Chondrocyte (in vitro differentiated cells): ENCODE measurements at places on chromosomes 7 and 10.
A peak's percentile ranks its signal among the peaks of the same experiment; 100 is the strongest.

GRCh38 chr7:25894902-25895791 is 256.9 kb upstream of the NFE2L3 start:
- no peak for DNase-seq

GRCh38 chr10:86342111-86342863 is 24.3 kb downstream of the GRID1 start:
- peak; percentile 47 for DNase-seq

DNA sequence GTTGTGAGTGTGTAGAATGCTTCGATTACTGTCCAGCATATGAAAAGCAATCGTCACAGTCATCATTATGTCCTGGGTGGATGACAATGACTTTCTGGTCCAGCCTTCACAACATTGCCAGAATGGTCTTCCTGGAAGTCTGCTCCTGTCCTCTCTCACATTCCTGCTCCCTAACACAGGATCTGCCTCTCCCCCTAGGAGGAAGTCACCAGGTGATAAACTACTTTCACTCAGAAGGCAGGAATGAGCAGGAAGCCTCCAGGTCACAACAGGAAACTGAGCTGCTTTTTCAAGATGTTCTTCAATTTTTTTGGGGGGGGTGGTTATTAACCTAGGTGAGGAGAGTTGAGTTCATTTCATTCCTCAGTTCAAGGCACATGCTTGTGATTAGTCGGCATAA is 13.6 kb upstream of the GPNMB start:
- no peak for DNase-seq

DNA sequence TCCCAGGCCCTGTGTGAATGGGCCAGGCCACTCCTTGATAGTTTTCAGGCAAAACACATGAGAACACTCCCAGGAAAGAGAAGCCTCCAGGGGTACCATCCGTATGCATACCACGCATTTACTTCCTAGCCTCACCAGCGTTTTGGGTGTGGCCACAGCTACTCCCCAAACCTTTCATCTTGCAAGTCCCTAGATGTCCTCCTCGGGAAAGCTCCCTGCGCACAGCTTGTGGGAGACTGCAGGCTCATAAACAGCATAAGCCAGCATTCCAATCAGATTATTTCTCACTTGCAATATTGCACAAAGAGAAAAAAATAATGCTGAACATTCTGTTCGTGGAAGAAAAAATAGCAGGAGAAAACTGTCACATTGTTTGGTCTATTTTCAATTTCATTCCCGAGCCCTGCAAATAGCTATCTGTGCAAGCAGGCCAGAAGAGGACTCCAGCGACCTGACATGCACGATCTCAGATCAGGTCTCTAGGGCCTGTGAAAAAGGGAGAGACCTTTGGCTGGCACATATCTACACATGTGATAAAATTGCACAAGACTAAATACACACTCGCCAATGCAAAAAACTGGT is 175.6 kb downstream of the PLXNA4 start:
- DNase-seq: no peak

GRCh38 chr7:83832009-83832408 is 183.1 kb upstream of the SEMA3E start:
- DNase-seq: no peak

DNA sequence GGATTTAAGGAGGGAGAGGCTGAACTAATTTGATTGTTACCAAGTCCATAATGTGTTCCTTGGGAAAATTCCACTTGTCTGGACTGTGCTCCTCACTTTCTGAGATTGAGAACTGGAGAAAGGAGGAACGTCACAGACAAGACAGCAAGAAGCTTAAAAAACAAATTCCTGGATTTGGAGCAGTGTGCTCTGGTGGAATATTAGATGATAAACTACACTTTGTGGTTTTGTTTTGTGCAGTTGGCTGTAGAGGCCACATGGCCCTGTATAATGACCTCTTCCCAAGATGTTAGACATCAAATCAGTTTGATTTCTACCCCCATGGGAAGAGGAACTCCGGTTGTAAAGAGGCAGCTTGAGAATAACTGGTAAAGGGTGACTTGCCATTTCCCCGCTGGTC is 421.3 kb upstream of the GALNT17 start:
- DNase-seq: no peak

GRCh38 chr10:66656499-66656898 is 269.3 kb upstream of the LRRTM3 start:
- no peak for DNase-seq

DNA sequence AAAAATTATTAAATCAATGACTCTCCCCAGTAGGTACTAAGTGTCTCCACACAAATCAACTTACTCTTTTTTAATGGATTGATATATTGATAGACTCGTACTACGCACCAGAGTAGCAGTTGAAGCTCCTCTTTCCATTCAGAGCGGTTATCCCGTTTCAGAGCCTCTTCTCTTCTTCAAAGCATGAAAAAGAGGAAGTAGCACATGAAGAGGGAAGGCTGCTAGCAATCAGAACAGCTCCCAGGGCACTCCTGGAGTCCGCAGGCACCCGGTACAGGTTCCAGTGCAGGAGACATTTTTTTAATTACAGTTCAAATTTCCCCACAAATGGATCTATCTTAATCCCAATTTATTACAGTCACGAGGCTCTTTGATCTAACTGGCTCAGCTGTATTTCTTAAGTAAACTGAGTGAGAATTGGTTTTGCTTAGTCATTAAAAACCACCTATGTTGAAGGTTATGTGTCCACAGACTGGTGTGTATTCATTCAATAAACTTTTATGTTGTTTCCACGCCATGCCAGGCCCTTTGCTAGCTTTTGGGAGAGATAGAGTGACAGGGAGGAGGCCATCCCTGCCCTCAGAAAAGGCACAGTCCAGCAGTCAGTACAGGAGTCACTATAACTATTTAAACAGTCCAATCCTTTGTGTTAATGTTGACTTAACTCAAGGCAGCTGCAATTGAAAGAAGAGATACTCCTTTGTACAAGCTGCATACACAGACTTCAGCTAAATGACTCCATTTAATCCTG is 32.1 kb upstream of the CALN1 start:
- no peak for DNase-seq

- DNase-seq: no peak
Observed at GRCh38 chr10:62705789-62706188, 98.7 kb upstream of the ADO start.

GRCh38 chr10:96910488-96911395 is 78.6 kb downstream of the LCOR start:
- no peak for DNase-seq

DNA sequence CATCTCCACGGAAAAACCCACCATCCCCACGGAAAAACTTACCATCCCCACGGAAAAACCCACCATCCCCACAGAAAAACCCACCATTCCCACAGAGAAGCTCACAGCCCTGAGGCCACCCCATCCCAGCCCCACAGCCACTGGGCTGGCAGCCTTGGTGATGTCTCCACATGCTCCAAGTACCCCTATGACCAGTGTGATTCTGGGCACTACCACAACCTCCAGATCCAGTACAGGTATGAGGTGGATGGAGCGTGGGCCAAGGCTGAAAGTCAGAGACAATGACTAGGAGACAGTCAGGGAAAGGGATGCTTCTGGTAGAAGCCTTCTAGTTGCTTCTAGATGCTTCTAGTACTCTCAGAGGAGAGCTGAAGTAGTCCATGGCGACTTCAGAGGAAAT is 19.6 kb downstream of the ZAN start:
- no peak for DNase-seq

- no peak for DNase-seq
Observed at GRCh38 chr7:133776266-133776665, 350.9 kb upstream of the LRGUK start.

DNA sequence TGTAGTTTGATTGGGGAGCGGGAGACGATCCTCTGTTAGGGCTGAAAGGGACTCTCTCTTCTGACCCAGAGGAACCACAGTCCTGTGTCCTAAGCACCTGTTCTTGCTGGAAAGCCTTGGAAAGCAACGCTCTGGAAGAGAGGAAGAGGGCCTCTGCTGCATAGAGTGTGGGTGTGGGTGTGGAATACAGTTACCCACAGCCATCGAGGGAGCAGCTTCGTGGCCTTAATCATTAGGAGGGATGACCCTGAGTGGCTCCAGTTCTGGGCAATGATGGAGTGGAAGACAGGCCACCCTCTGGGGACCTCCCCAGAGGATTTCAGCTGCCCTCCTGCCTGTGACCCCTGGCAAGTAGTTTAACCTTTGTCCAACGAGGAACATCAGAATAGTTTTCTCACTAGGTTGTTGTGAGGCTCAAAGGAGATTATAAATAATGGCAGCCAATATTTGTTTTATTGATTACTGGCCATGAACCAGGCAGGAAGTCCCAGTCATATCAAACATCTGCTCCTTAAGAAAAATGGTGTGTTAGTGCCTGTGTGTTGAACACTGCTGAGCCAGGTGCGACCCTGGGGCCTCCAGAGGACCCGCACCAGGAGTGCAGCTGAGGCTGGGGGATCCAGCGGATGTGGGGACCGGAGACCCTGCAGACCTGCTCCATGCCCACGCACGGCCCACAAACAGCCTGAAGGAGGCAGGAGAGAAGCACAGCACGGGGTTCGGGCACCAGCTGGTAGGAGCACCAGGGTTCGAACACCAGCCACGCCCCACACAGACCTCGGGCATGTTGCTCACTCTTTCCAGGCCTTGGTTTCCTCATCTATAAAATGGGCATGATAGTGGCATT is 35.6 kb downstream of the FAM241B start:
- no peak for DNase-seq

DNA sequence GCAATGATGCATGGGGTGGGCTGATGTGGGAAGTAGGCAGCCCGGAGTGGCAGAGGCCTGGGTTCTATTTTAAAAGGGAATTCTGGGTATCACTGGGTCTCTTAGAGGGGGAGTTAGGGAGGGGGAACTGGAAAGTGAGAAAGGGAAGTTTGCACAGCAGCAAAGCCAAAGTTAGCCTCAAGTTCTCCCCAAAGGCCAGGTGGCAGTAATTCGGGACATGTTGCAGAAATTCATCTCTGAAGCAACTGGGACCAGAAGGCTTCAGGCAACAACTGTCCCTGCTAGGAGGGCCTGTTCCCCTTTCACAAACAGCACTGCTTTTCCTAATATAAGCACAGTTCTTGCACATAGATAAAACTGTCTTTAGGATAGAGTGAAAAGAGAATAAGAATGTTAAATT is 67.4 kb downstream of the NOD1 start:
- DNase-seq: no peak

- DNase-seq: no peak
Observed at GRCh38 chr10:9605231-9605630, 1412.4 kb upstream of the CELF2 start.

GRCh38 chr7:10343108-10343507 is 630.6 kb upstream of the PHF14 start:
- no peak for DNase-seq

DNA sequence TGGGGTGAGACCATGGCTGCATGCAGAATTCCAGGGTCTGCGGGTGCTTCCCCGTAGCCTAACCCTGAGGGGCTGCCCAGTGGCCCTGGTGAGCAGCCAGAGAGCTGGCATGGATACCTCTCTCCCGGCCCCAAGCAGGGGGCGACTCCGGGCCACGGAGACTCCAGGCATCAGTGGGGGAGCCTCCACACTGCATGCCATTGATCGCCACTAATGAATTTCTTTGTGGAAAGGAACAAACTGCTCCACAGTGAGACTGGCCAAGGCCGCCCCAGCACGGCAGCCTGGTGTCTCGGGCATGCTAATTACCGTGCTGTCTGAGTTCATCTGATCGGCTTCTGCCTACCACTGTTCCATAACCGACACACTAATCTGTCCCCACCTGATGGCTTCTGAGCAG is 184.4 kb downstream of the GRID1 start:
- no peak for DNase-seq

DNA sequence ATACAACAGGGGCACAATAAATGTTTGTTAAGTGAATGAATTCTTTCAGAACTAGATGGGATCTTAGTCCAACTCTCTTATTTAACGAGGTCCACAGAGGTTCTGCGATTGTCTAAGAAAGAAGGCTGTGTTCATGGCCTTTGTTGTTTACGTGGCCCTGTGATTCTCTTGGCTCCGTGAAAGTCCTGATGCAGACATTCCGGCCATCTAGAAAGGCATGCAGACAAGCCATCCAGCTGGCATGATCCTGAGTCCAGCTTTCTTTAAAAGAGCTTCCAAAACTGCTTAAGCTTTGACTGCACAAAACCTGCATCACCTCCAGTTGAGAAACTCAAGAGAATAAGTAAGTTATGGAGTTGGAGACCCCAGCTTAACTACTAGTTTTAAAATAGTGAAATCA is 26.0 kb downstream of the EGFR start:
- DNase-seq: no peak

GRCh38 chr7:14714161-14714728 is 188.3 kb downstream of the DGKB start:
- DNase-seq: no peak

DNA sequence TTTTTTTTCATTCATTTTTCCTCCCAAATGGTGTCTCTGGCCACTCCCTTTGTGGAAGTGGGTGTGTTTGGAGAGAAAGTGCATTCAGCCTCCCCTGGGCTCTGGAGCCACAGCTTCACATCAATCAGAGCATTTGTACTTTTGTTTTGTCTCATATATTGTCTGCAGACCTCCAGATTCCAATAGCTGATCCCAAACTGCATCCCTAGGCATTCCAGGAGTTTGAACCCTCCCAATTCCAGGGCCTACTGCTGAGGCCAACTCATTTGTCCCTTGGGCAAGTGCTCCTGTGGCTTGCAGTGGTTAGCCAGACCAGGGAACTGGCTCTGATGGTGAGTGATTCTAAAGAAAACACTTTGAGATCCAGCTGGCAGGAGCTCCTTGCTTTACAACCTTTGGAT is 163.3 kb downstream of the IPMK start:
- DNase-seq: no peak

DNA sequence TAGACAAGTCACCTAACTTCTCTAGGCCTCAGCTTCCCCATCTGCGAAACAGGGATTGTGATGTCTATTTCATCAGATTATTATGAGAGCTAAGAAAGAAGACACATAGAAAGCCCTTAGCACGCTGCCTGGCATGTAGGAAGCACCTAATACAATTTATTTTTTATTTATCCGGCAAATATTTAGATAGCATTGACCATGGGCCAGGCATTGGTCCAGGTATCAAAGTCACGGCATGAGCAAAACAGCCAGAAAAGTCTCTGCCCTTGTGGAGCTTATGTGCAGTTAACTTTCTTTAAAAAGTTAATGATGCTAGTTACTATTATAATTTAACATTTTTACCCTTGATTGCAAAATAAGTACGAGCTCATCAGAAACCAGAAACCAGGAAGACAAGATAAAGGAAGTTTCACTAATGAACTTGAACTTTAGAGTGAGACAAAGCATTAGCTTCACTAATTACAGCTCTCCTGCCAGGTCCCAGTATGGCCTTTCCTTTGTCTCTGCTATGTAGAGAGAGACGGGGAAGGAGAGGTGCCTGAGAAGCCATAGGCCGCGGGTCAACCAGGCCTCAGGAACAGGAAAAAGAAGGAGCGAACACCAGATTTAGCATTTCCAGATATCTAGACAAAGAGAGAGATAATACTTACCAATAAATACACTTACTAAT is 139.5 kb upstream of the ADAM12 start:
- DNase-seq: no peak
